Kidney tubule cell (primary cell): ENCODE measurements at places on chromosomes 6 and 20.

DNA sequence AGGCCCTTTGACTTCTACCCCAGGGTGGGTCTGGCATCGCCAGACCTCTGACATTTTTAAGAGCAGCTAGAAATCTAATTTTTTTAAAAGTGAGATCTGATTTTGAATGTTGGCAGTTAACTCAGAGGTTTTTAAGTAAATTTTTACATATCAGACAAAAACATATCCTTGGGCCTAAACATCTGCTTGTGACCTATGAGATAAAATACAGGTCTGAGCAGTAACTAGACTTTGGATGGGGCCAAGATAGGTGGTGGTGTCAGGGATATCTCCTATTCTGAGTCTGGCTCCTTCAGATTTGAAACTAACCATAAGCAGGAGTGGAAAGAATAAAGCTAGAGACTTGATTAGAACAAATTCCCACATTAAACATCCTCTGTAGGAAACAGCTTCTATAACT, 17.6 kb downstream of the RALY start:
- no peak for DNase-seq

- peak; percentile 31 for DNase-seq
These were observed 18.4 kb downstream of the UBE3D start for GRCh38 chr6:83047065-83047754.

DNA sequence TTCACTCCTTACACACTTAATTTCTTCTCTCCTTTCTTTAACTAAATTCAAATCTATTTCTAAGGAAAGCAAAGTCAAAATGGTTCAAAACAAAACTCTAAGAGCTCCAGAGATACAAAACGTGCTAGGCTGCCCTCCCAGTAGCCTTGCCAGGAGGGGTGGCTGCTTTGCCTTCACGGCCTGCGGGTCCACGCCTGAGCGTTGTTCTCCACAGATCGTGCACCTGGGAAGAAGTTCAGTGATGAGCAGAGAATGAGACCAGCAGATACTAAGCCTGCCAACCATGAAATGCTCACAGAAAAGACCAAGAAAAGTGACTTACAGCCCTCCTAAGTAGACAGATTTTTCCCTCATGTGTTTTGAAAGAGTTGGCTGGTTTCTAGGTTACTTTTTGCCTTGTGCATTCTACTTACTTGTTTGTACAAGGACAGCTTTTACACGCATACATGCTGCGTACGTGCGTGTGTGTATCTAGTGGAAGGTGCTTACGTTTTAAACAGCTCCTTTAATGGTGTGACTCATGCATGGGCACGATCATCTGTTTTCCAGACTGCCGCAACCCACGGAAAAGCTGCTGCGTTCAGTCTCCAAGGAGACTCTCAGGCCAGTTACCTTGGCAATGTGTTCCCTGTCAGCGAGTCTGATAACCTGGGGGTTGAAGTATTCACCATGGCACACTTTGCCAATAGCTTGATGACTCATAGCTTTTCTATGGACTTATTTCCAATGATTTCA, 32.4 kb upstream of the PBOV1 start:
- DNase-seq: peak; percentile 81

DNA sequence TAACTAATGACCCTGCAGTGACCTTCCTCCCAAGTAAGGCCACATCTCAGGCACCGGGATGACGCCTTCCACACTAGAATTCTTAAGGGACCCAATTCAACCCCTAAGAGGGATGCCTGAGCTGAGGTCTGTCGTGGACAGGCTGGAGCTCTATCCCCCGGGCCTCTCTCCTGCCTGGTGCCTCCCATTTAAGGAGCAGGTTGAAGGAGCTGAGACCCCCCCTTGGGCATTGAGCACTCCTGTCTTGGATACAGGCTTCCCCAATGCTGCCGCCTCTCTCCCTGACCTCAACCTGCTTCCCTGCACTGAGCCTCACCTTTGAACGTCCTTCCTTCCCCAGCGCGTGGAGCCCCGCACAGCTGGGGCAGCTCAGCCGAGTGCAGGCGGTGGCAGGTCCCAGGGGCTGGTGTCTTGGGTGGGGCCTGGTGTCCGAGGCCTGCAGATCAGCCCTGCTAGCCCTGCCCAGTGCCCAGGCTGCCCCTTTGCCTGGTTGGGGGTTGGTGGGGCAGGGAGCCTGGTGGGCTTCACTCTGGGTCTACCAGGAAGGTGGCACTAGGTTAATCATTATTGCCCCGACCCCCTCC, 19.9 kb upstream of the BHLHE23 start:
- DNase-seq: no peak

GRCh38 chr20:856361-856775, 22.9 kb downstream of the FAM110A start:
- DNase-seq: peak; percentile 98

- no peak for DNase-seq
These were observed 41.7 kb downstream of the LRRN4 start for GRCh38 chr20:6012179-6012578.

GRCh38 chr6:159953091-159953601, 15.7 kb upstream of the IGF2R start:
- no peak for DNase-seq

- no peak for DNase-seq
These were observed 37.6 kb upstream of the KCNK5 start for GRCh38 chr6:39266782-39267355.

GRCh38 chr6:31321820-31322219, 35.2 kb downstream of the HLA-B start:
- peak; percentile 13 for DNase-seq

GRCh38 chr6:76790881-76791280, 672.4 kb downstream of the HTR1B start:
- DNase-seq: no peak

DNA sequence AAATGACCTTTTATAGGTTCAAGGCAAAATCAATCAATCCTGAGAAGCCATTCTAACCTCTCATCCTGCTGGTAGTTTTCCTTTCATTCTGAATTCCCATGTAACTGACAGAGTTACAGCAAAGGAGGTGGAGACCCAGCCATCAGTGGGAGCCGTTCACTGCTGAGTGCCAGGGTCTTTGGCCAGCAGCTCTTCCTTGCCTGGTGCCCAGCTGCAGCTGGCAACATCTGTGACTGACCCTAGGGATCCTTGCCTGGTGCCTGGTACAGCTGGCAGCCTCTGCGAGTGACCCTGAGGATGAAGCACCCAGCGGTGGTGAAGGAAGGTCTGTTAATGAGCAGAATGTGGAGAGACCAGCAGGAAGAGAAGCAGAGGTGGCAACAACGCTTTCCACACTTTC, 314.6 kb downstream of the THBS2 start:
- no peak for DNase-seq

GRCh38 chr6:169782966-169783365, 31.5 kb downstream of the ERMARD start:
- DNase-seq: no peak

DNA sequence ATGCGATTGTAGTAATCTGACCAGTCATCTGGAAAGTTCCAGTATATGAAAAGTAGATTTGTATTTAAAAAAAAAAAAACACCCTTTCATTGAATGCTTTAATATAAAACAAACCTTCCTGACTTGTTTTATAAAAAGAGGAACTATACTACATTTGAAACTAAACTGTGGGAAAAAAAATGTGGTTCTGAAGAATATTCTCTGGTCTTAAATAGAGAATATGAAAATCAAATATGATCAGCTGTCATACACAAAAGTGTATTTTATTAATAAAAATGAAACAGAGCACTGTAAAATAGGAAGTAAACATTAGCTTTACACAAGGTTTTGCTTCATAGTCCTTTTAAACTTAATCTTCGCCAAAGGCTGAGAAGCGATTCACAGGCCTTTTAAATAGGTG, 25.3 kb upstream of the CD83 start:
- DNase-seq: no peak

DNA sequence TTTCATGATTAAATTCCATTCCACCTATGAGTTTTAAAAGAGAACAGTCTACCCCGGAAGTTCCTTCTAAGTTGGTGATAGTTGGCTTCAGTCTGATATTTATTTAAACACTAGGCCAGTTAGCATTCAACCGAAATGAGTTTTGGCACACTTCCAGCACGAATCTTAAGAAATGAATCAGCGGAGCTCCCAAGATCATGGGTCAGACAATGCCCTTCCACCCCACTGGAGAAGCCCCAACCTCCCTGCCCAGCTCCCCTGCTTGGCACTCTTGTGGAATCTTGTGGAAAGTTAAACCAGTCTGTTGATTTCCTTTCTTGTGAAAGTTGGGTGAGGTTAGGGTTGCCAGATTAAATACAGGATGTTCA, 64.3 kb downstream of the MKKS start:
- peak; percentile 86 for DNase-seq

DNA sequence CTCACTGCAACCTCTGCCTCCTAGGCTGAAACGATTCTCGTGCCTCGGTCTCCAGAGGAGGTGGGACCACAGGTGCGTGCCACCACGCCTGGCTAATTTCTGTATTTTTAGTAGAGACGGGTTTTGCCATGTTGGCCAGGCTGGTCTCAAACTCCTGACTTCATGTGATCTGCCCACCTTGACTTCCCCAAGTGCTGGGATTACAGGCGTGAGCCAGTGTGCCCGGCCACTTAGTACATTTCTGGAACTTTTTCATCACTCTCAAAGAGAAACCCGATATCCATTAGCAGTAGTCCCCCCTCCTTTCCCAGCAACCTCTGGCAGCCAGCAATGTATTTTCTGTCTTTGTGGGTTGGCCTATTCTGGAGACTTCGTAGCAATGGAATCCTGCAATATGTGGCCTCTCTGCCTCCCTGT, 109.8 kb downstream of the JARID2 start:
- DNase-seq: no peak

GRCh38 chr6:16969699-16970655, 131.9 kb upstream of the STMND1 start:
- no peak for DNase-seq

DNA sequence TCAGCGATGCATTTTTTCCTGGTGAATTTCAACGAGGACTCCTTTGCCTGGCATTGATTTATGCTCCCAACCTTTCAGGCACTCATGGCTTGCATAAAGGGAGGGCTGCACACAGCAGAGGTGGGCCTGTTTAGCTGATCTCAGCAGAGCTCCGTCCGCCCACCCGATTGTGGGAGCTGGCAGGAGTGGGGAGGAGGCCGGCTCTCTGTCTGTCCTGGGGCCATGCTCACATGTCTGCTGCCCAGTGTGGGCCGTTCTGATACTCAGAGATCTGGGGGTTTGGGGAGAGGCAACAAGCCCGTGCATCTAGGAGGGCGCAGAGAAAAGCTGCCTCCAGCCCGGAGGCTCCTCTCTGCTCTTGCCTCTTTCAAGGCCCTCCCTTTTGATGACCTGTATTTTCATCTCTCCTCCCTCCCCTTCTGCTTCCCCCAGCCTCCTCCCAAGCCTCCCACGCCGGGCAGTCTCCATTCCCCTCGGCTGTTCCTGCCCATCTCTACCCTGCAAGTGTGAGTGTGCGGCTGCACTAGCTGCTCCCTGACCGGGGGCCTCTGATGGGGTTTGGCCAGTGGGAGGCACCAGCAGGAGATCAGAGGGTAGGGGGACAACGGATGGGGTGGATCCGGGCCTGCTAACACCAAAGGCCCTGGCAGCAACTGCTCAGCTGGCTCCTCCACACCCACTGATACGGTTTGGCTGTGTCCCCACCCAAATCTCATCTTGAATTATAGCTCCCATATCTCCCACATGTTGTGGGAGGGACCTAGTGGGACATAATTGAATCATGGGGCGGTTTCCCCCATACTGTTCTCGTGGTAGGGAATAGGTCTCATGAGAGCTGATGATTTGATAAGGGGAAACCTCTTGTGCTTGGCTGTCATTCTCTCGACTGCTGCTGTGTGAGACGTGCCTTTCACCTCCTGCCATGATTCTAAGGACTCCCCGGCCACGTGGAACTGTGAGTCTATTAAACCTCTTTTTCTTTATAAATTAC, 39.6 kb upstream of the MLN start:
- no peak for DNase-seq

DNA sequence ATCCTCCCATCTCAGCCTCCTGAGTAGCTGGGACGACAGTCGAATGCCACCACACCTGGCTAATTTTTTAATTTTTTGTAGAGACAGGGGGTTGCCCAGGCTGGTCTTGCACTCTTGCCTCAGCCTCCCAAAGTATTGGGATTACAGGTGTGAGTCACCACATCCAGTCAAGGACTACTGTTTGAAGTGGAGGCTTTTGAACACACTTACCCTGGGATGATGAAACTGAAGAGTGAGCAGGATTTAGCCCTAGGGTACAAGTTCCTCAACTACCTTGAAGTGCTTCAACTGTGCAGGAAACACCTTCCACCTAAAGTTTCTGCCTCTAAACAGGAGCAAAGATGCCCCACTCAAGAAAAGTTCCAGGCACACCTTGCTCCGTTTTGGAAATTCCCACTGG, 15.7 kb upstream of the PARD6B start:
- DNase-seq: no peak

DNA sequence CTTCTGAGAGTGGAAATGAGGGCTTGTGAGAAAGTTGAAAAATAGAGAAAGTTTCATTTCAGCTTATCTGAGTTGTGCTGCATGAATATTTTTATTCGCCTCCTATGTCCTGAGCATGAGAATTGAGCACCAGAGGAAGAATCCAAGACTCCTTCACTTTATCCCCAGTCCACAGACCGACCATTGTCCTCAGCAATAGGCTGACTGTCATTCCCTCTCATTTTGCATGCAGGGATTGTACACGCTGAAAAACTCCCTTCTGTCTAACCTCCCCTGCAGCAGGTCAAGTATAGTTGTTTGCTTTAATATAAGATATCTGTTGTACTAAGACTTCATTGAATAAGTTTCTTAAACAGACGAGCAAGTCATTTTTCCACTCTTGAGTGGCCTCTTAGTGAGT, 437.6 kb downstream of the PRKN start:
- DNase-seq: no peak

GRCh38 chr20:57480444-57481160, 44.3 kb downstream of the CTCFL start:
- DNase-seq: no peak

- DNase-seq: no peak
These were observed 9.9 kb upstream of the MMP9 start for GRCh38 chr20:45998761-45999160.

DNA sequence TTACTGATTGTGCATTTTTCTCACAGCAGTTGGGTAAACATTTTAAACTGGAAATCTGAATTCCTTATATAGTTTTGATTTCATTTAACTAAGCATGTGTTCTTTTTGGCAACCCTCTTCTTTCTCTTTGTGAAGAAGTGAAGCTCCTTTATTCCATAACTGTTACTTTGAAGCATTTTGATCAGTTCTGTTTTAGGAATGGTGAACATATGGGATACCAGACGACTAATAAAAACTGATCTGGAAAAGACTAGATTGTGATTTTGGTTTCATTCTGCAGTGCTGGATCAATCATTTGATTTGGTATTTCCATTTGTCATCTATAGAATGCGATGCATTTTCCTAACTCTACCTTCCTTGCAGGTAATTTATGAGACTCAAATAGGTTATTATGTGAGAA, 9.8 kb downstream of the AFG1L start:
- no peak for DNase-seq

DNA sequence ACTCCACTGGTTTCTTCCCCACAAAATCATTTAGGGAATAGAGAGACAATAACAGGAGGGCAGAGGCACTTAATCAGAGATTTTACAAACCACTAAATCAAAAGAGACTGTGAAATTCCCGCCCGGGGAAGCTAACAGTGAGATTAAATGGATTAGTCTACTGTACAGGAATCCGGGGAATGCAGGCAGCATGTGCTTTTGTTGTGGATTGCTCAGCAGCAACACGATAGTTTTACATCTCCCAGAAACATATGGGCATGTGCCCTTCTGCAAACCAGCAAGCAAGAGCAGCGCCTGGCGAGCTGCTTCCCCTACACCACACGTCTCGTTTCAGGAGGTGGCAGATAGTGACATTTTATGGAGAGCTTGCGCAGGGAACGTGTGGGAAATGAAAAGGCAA, 382.3 kb downstream of the CD83 start:
- DNase-seq: peak; percentile 79
